AG09309 (cell line): ENCODE measurements at places on chromosomes 2 and 18.

- DNase-seq, result no peak
Measured at GRCh38 chr2:240455647-240456446, 20.4 kb downstream of the GPC1 start.

DNA sequence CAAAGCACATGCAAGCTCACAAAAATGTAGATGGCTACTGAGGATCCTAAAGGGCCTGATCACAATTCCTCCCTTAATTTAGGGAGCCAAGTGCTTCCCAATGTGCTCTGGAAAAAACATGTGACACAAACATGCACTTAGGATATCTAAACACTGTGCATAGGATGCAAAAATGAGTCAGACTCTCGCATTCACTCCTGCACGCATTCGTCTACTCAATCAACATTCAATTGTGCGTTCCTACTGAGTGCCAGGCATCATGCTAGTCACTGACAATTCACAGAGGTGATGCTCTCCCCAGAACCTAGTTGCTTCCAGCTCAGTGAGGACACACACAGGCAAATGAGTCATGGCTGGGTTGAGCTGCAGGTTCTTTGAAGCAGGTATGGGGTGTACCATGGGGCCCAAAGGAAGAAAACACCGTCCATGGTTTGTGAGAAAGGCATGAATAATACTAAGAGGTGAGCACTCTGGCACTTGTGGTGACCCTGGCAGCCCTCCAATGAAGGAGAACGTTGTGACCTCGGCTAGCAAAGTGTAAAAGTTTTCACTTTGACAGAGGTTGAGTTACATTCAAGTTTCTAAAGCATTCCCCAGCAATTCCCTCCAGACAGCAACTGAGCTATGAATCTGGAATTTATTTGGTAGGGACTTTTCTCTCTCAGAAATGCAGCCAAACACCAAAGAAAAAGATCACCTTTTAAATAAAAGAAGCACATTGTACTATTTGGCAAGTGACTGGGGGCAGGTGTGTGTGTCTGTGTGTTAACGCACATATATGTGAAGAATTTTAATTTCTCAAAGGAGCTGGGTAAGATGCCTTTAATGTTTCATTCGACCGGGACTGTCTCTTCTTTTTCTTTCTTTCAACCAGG lies 173.3 kb downstream of the ALPK2 start:
- DNase-seq, result no peak

- DNase-seq, result no peak
Measured at GRCh38 chr2:38217401-38218188, 141.6 kb upstream of the CYP1B1 start.

DNA sequence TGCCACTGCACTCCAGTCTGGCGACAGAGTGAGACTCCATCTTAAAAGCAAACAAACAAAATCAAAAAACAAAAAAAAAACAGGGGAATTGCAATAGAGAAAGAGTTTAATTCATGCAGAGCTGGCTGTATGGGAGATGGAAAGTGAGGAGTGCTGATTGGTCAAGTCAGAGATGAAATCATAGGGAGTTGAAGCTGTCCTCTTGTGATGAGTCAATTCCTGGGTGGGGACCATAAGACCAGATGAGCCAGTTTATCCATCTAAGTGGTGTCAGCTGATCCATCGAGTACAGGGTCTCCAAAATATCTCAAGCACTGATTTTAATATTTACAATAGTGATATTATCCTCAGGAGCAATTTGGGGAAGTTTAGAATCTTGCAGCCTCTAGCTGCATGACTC lies 45.3 kb downstream of the FRZB start:
- DNase-seq, result no peak

DNA sequence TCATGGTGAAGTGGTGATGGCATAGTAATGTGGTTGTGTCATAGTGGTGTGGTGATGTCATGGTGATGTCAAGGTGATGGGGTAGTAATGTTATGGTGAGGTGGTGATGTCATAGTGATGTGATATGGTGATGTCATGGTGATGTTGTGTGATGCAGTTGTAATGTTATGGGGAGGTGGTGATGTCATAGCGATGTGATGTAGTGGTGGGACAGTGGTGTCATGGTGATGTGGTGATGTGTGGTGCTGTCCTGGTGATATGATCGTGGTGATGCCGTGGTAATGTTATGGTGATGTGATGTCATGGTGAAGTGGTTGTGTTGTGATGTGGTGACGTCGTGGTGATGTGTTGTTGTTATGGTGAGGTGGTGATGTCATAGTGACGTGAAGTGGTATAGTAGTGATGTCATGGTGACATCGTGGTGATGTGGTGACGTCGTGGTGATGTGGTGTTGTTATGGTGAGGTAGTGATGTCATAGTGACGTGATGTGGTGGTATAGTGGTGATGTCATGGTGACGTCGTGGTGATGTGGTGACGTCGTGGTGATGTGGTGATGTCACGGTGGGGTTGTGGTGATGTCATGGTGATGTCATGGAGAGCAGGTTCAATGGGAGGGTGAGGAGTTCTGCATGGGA lies 242.7 kb upstream of the MYT1L start:
- DNase-seq, result no peak

- no peak for DNase-seq
Measured at GRCh38 chr2:175066411-175066810, 61.2 kb upstream of the CHN1 start.

- DNase-seq, result no peak
Measured at GRCh38 chr2:40395169-40396073, 56.5 kb downstream of the SLC8A1 start.

- no peak for DNase-seq
Measured at GRCh38 chr18:75378376-75379315, 48.9 kb downstream of the SMIM21 start.
